Cardiac septum (tissue), 1 donor: ENCODE measurements at places on chromosomes 5 and 9. TPM values are rescaled to one million over a fixed set of nuclear protein-coding genes. Genes with fewer than 3 reads are reported as not detected.
A peak's percentile ranks its signal among the peaks of the same experiment; 100 is the strongest.

GRCh38 chr5:12910641-12911040 is 1006.4 kb upstream of the CTNND2 start:
- DNase-seq = no peak

GRCh38 chr5:129387944-129388343 is 72.2 kb upstream of the ADAMTS19 start:
- no peak for DNase-seq

DNA sequence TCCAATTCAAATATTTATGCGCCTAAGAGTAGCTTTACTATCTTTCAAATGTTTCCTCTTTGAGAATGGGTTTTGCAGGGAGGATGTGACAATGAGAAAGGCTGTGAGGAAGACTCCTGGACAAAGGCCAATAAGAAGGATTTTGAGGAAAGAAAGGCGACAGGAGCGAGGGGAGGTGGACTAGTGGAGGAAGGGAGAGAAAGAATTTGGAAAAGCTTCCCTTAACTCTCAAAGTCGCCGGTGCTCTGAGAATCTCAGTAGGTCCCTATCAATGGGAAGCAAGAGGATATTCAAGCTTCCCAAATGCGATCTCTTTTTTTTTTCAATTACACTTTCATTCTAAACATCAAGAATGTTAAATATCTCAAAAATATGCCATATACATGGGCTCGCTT is 2.8 kb upstream of the CDC20B start:
- DNase-seq = no peak

The ANKRD31 gene
- 0.13 TPM for total RNA-seq

DNA sequence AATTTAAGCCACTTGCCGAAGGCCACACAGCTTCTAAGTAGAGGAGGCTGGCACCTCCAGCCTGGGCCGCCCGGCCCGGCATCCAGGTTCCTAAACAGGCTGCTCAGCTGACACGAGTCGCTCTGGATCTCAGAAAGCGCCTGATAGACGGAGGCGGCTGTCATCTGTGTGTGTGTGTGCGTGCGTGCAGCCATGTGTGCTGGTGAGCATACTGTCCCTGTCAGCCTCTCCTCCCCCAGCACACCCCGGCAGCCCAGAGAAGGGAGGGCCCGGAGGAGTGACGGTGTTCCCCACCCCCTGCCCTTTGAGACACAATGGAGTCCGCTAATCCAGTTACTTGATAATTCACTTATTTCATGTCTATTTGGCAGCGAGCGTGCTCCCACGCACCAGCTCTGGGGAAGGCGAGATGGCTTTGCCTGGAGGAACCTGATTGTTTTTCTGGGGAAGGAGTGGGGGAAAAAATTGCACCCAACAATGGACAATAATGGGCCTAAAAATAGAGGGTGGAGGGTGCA is 20.0 kb downstream of the NTNG2 start:
- DNase-seq = peak; percentile 88

- DNase-seq = no peak
Measured at GRCh38 chr5:149317281-149318048, 27.8 kb upstream of the GRPEL2 start.

DNA sequence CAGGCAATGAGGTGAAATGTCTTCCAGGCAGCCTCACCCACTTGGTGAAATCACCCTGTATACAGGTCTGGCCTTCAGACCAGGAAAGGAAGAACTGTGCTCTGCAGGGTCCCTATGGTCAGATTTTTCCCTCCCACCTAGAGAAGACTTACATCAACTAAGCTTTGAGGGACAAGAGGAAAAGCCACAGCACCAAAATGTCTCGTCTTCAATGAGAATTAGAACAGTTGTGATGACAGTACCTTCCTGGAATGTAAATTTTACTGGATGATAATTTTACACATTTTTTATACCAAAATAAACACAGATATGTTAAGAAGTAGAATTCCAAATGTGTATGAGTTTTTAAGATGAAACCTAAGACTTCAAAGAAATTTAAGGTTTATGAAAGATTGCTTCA is 283.9 kb downstream of the SPOCK1 start:
- DNase-seq = no peak

DNA sequence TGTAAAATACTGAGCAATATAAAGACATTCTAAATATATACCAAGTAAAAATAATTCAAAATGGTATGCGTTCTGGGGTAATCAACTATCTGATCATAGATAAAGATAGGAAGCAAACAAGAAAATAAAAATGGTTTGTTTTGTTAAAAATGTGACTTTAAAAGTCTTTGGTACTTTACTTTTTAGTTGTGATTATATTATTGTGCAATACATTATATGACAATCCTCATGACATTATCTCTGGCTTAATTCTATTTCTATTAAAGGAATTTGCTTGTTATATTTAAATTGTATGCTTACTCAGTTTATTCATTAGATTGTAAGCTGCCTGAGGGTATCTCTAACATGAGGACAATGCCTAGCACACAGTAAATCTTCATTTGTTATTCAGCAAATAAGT is 477.9 kb downstream of the TMEM38B start:
- DNase-seq = no peak

- DNase-seq = no peak
Measured at GRCh38 chr5:116544531-116545241, 29.9 kb downstream of the SEMA6A start.
